Activated CD4-positive, alpha-beta T cell treated with anti-CD3 and anti-CD28 coated beads for 4 hours (primary cell): ENCODE measurements at places on chromosomes 12 and 14.

- DNase-seq: no peak
These were observed 62.5 kb upstream of the SOX5 start for GRCh38 chr12:24011927-24012507.

GRCh38 chr14:84555493-84555892, 974.5 kb upstream of the FLRT2 start:
- no peak for DNase-seq

GRCh38 chr12:46830731-46831334, 5.0 kb upstream of the SLC38A4 start:
- no peak for DNase-seq

- no peak for DNase-seq
These were observed 6.4 kb downstream of the NFKBIA start for GRCh38 chr14:35398071-35398584.

DNA sequence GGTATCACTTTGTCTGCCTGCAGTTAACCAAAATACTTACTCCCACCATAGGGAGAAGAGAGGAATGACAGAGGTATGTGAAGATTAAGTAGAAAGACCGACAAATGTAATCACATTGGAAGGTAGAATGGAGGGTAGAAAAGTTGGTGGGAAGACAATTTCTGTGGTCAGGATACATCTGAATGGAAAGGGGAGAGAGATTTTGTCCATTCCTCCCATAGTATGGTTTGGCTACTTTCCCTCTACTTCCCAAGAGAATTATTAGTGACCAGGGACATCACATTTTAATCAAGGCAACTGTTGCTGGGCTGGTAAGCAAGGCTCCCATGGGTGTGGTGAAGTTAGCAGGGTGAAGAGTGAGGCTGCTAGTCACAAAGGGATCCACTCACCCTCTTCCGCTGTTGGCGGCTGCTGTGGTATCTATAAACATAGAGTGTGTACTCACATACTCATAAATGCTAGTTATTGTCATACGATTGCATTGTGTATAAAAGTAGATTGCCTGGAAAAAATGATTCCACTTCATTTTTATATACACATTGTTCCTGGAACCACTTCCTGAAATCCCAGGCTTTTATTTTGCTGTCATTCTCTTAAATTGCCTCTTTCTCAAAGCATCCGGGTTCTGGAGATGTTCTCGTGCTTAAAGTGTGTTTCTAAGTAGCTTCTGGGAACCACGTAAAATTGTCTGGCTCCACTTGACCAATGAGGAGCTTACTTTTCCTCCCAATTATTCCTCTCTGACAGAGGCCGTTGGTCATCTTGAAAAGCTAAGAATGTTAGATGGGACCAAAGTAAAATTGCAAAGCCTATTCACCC, 413.1 kb downstream of the ZFP36L1 start:
- no peak for DNase-seq

DNA sequence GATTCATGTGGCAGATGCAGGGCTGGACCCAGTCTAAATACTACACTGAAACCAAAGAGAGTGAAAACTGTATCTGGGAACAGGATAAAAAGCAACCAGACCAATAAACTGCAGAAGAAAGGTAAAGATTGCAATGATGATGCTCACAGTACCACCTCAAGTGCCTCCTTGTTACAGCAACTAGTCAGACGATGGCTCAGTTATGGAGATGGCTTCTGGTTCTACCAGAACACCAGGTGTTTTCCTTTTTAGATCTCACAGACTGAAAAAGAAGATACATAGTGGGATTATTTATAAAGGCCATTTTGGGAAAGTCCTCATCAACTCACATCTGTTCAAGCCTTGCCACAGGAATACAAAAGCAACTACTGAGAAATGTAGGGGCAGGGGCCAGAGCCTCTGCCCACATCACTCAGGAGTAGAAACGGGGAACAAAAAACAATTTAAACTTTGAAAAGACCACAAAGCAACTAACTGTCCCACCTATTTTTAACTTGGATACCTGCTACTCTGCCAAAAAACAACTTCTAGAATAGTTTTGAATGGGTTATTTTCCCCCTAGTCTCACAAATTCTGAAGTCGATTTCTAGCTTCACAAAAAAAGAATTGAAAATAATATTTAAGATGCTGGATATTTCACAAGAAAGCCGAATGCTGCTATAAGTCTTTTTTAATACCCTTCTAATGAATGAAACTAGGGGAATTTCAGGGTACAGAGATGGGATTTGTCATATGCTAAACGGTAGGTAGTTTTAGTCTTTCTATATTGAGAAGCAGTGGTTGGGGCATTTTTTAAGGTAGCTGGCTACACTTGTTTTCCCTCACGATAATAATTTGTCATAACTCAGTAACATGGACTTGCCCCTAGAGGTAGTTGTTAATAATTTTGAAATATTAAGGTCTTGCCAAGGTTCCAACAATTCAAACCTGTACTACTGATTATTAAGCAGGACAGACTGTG, 197.2 kb upstream of the TMPO start:
- no peak for DNase-seq

DNA sequence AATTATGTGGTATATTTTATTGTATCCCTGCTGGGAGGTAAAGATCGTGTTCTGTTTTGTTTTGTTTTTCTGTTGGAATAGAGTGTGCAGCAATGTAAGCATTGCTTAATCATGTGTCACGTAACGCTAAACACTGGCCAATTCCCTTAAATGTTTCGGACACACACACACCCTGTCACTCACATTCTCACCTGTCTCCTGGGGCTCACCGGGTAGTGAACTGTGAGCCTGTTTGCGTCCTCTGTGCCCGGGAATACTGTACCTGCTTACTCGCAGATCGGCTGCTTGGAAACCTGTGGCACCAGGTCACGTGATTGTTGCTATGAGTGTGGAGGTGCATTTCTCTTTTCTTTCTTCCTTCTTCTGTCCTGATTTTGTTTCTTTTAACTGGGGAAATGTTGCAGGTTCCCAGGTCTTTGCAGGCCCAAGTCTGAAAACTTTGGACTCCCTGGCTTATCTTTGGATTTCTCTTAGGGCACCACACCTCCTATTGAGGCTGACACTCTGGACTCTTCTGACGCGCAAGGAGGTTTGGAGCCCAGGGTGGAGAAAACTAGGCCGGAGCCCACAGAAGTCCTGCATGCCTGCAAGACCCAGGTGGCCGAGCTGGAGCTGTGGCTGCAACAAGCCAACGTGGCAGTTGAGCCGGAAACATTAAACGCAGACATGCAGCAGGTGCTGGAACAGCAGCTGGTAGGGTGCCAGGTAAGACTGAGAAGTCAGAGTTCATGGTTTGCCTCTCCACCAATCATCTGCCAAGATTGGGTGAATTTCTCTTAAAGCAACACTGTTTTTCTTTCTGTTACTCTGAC, 181.1 kb downstream of the ESR2 start:
- no peak for DNase-seq

DNA sequence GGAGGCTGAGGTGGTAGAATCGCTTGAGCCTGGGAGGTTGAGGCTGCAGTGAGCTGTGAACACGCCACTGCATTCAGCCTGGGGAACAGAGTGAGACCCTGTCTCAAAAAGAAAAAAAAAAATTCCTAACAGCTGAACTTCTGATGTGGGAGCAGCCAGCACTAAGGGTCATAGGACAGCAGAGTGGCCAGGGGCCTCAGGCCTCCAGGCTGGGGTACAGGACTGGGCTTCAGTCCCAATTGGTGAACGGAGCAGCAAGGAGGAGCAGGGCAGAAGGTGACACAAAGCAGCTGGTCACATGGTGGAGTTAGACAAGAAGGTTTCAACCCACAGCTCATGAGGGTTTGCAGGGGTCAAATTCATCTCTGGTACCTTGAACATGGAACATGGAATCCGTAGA, 40.8 kb upstream of the NRXN3 start:
- no peak for DNase-seq

DNA sequence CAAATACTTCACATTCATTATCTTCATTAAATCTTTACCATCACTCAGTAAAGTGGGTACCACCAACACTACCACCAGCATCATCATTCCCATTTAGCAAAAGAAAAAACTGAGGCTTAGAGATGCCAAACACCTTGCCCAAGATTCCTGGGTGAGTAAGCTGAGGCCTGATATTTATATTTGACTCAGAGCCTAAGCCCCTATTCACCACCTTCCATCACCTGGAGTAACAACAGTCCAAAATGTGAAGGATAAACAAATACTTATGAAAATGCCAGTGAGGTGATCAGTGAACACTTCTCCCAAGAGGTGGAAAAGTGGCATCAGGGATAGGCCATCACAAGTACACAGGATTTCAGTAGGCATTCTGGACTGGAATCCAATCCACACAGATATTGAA, 3.7 kb downstream of the SLC38A1 start:
- DNase-seq: no peak

- no peak for DNase-seq
These were observed 459.0 kb downstream of the DPF3 start for GRCh38 chr14:72434856-72435255.

DNA sequence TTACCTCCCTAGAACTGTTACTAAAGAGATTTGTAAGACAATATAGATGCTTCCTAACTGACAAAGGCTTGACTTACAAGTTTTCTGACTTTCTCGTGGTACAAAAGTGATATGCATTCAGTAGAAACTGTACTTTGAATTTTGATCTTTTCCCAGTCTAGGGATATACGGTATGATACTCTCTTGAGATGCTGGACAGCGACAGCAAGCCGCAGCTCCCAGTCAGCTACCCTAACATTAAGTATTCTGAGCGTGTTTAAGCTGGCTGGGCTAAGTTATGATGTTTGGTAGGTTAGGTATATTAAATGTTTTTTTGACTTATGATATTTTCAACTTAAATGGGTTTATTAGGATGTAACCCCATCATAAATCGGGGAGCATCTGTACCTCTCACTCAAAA, 55.2 kb upstream of the CDKL1 start:
- no peak for DNase-seq

- DNase-seq: peak; percentile 26
These were observed 1.1 kb upstream of the YY1 start for GRCh38 chr14:100237735-100238418.

GRCh38 chr12:106957583-106957982, 1.9 kb downstream of the TMEM263 start:
- no peak for DNase-seq

GRCh38 chr12:114919479-114919878, 235.5 kb upstream of the TBX3 start:
- DNase-seq: no peak

GRCh38 chr12:105053116-105053572, 31.1 kb downstream of the ALDH1L2 start:
- peak; percentile 78 for DNase-seq

DNA sequence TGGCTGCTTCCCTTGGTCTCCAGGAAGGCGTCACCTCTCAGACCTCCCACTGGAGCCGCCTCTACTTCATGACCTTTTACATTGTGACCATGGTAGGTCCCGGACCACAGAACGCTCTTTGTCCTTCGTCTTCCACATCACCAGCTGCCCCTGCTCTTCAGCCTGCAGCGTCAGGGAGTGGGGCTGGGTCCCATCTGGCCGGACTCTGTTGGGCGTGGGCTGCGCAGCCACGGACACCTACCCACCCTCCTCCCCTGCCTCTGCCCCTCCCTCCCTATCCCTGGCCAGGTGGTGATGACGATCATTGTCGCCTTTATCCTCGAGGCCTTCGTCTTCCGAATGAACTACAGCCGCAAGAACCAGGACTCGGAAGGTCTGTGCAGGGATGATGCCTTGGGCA, 43.3 kb downstream of the SLC8B1 start:
- DNase-seq: no peak

- no peak for DNase-seq
These were observed 37.5 kb downstream of the PLCZ1 start for GRCh38 chr12:18700271-18700670.

GRCh38 chr12:122195405-122195804, 8.1 kb upstream of the B3GNT4 start:
- DNase-seq: no peak

- no peak for DNase-seq
These were observed 263.2 kb downstream of the ADAMTS20 start for GRCh38 chr12:43288671-43289425.
